ENCODE measurements at places on chromosomes 2 and 18. TPM values are rescaled to one million over a fixed set of nuclear protein-coding genes. Genes with fewer than 3 reads are reported as not detected.

- no peak for DNase-seq
Observed at GRCh38 chr2:37284381-37284780, 40.3 kb downstream of the PRKD3 start.

GRCh38 chr2:215417400-215417951 lies 18.4 kb downstream of the FN1 start:
- no peak for DNase-seq

DNA sequence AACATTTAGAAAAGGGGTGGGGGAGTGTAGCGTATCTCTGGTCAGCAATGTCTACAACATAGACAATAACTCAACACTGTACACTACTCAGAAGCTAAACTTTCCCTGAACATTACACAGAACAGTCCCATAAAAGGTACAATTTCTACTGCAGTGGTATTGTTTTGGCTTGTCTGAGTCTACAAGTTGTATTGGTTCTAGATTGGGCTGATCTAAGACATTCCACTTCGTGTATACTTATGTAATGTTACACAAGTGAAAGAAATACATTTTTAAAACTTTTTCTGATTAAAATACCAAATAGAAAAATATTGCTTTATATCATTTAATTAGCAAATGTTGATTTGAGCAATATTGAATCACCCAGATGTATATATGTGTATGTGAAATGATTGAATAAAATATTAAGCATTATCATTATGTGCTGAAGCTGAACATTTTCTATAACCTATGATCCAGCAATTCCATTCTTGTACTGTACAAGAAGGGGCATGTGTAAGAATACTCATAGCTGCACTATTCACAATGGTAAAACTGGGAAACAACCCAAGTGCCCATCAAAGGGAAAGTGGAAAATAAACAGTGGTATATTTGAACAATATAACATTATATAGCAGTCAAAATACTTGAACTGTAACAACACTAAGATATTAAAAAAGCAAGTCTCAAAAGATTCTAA lies 52.4 kb downstream of the VSNL1 start:
- DNase-seq, result no peak

GRCh38 chr2:241584436-241584835 lies 25.9 kb downstream of the BOK start:
- no peak for DNase-seq

DNA sequence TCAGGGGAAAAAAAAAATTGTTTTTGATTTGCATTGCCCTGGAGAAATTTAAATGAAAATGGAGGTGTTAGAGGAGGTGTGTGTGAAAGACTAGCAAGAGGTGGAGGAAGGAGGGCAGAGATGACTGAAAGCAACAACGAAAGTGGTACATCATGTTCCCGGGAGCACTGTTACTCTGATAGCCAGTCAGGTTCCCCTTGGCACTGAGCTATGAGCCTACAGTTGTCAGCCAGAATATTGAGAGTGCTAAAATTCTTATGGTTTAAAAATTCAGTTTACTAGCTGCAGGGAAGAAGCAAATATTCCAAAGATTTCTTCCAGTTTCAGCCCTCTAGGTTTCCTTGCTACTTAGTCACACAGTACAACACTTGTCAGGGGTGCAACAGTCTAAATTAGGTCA lies 366.7 kb upstream of the DLGAP1 start:
- no peak for DNase-seq

DNA sequence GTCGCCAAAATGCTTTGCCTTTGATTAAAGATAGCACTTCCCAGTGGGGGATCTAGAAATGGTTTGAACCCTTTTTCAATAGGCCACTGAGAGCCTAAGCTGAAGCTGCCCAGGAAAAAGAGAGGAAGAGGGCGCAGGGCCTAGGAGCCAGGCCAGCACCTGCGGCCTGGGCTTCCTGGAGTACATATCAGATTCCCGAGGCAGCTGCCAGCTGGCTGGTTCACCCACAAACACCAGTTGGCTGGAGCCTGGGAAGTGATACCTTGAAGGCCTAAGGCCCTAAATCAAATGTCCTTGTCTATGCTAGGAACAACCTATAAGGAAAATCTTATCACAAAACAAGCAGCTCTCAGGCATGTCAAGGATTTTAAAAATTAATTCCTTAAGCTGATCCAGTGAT lies 37.1 kb downstream of the ANKRD44 start:
- no peak for DNase-seq

- no peak for DNase-seq
Observed at GRCh38 chr2:74577448-74577847, 22.9 kb downstream of the DOK1 start.

DNA sequence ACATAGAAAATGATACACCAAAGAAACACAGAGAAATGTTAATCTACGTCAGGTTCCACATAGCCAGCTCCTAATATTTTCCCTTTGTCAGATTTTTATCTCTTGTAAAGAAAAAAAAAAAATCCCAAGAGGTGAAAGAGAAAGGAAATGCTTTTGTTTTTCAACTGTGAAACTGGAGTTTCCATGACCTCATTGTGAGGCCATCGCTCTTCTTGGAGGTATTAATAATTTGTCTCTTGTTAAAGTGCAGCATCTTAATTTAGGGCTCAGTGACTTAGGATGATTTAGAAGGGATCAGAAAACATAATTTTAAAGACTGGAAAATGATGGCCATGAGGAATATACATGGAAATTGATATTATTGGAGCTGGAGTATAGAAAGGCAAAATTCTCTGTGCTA lies 21.7 kb downstream of the ARHGAP28 start:
- DNase-seq, result no peak

DNA sequence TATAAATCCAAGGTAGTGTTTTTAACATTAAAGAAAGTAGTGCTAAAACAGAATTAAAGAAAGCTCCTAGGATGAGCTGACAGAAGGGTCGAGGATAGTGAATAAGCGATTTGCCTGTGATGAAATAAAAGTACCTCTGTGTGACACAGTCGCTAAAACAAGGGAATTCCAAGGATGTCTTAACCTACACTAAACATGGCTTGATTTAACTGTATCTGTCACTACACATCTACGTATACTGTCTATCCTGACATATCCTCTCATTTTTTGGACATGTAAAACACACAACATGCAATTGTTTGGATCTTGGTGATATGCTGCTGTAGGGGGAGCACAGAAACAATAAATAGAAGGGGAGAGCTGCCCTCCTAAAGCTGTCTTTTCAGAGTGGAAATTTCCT lies 580.8 kb upstream of the SLC8A1 start:
- DNase-seq, result no peak

DNA sequence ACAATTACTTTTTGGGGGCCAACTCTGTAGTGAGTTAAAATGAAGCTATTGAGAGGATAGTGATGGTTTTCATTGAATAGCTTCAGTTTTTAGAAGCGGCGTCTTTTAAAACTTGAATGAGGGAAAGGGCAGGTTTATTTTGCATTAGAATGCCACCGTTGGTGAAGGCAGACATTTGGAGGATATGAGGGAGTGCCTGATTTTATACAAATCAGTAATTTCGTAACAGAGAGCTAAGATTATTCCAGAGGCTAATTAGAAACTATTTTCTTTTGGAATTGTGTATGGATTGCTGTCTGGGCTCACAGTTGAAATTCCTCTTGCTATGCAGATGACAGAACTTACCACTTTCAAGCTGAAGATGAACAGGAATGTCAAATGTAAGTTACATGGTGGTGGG lies 67.6 kb downstream of the ITGB1BP1 start:
- no peak for DNase-seq

DNA sequence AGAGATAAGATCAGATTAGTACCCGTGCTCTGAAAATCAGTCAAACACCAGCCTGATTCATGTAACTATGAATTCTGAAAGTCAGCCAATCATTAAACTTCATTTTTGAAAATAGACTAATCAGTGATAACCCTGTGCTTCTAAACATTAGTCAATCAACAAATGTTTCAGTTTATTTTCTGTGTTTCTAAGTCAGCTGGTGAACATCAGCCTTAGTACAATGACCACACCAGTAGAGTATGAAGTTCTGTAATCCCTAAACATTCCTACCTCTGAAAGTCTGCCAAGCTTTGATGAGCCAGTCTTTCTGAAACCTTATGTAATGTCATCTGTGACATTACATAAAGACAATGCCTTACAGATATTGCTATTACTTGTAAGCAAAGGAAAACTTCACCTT lies 807.4 kb upstream of the CRIM1 start:
- no peak for DNase-seq

DNA sequence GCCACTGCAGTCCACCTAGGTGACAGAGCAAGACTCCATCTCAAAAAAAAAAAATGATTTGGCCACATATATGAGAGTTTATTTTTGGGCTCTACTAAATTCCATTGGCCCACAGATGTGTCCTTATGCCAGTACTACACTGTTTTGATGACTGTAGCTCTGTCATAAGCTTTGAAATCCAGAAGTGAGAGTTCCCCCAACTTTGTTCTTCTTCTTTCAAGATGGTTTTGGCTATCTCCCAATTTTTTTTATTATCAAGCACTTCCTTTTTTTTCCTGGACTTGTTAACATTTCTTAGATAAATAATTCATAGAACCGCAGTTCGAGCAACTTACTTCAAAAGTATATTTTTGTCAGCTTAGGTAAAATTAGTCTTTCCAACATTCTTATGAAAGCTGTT lies 96.9 kb downstream of the TSHZ1 start:
- no peak for DNase-seq

GRCh38 chr2:230575642-230576324 lies 136.9 kb upstream of the CAB39 start:
- DNase-seq, result no peak

DNA sequence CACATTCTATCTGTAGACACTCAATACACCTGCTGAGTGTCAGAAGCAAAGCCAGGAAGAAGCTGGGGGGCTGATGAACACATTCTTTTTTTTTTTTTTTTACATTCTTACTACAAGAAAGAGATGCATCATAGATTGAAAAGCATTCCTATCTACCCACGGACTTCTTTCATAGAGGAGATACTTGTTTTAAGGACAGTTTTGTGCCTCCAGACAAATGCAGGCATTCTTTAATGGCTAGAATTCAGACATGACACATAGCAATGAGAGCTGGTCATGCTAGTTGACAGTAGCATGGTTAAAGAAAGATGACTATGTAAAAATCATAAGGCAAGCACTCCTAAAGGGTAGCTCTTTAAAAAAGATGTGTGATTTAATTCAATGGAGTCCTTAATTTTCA lies 110.2 kb downstream of the EPHA4 start:
- no peak for DNase-seq

IAH1 gene
- 16.5 TPM for total RNA-seq

EMILIN1 gene
- total RNA-seq, result 3.5 TPM
